ENCODE measurements at places on chromosomes 12 and 14. TPM values are rescaled to one million over a fixed set of nuclear protein-coding genes. Genes with fewer than 3 reads are reported as not detected.

GRCh38 chr12:80016684-80017083 is 81.8 kb upstream of the PPP1R12A start:
- no peak for DNase-seq
- no peaks in the 10 kb centered on the region for H3K27me3 ChIP-seq
- H3K4me1 ChIP-seq = no peaks in the 10 kb centered on the region
- H3K27ac ChIP-seq = no peak overlapping the region
- H3K36me3 ChIP-seq = no peaks in the 10 kb centered on the region

The KRT72 gene
- not detected for polyA plus RNA-seq

- peaks cover 8% of the 10 kb centered on the region for H3K4me1 ChIP-seq
- DNase-seq = no peak
- no peaks in the 10 kb centered on the region for H3K36me3 ChIP-seq
- no peak overlapping the region for H3K4me3 ChIP-seq
Observed at GRCh38 chr12:6065863-6066199, 58.6 kb downstream of the VWF start.

The PAH gene
- polyA plus RNA-seq = not detected

- no peaks in the 10 kb centered on the region for H3K36me3 ChIP-seq
- H3K27me3 ChIP-seq = no peaks in the 10 kb centered on the region
Observed at GRCh38 chr12:21138016-21138415, 7.0 kb downstream of the SLCO1B1 start.

DNA sequence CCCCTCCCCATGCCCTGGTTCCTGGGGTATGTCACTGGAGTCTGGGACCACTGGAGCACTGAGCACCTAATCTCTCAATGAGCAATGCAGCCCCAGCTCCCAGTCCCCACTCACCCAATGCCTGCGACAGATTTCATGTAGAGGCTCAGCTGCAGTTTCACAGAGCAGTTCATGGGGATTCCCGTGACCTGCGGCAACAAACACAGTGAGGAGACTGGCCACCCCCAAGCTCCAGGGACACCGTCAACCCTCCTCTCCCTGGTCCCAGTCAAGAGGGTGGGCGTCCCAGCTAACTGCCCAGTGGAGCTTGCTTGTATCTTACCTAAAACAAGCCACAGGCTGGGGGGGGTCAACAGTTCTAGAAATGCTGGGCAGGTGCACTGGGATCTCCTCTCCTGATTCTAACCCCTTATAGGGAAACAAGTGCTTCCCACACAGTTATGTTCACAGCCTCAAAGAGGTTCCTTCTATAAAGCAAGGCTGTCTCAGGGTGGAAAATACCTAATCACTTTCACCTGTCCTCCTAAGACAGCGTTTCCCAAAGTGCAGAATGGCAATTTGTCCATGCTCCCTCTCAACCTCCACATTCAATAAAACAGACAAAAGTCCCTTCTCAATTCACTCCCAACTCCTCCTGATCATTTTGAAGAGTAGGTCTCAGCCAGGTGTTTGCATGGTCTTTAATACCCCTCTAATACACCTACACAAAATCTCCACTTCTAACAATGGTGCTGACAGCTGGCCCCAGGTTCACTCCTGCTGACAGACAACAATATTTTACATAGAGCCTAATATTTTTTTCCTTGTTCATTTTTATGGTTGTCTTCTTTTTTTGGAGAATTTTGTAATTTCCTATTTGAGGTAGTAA is 68.3 kb downstream of the SCARB1 start:
- no peak overlapping the region for H3K4me3 ChIP-seq
- no peak overlapping the region for H3K27ac ChIP-seq
- peaks cover 41% of the 10 kb centered on the region for H3K36me3 ChIP-seq
- no peak for DNase-seq

The OS9 gene
- polyA plus RNA-seq = 137 TPM

The CISTR gene
- polyA plus RNA-seq = not detected

- no peaks in the 10 kb centered on the region for H3K36me3 ChIP-seq
- H3K4me3 ChIP-seq = no peak overlapping the region
Observed at GRCh38 chr14:64855721-64856528, 23.8 kb downstream of the SPTB start.

The PLEK2 gene
- 20.0 TPM for polyA plus RNA-seq

GRCh38 chr14:79510659-79511058 is 700.6 kb downstream of the DIO2 start:
- no peak overlapping the region for H3K27ac ChIP-seq
- H3K4me3 ChIP-seq = no peak overlapping the region
- H3K27me3 ChIP-seq = no peaks in the 10 kb centered on the region
- no peaks in the 10 kb centered on the region for H3K36me3 ChIP-seq

The TAS2R50 gene
- not detected for polyA plus RNA-seq

DNA sequence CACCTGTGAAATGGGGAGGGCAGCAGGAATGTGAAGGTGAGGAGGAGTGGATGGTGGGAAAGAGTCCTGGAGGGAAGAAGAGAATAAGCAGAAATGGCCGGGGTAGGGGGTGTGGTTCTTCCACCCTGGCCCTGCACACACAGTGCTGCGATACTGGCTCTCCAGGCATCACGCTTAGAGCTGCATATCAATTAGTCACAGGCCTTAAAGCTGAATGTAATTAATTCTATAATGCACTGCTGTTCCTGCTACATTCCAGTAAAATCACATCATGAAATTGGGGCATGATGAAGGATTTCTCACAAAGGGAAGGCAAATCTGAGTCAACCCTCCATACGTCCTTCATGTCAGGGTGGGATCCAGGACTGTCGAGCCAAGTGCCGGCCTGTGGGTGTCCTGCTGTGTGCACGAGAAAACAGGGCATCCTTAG is 566.1 kb downstream of the BCL11B start:
- H3K4me3 ChIP-seq = no peak overlapping the region
- no peak for DNase-seq
- H3K36me3 ChIP-seq = no peaks in the 10 kb centered on the region
- no peaks in the 10 kb centered on the region for H3K4me1 ChIP-seq
- H3K27me3 ChIP-seq = no peaks in the 10 kb centered on the region

DNA sequence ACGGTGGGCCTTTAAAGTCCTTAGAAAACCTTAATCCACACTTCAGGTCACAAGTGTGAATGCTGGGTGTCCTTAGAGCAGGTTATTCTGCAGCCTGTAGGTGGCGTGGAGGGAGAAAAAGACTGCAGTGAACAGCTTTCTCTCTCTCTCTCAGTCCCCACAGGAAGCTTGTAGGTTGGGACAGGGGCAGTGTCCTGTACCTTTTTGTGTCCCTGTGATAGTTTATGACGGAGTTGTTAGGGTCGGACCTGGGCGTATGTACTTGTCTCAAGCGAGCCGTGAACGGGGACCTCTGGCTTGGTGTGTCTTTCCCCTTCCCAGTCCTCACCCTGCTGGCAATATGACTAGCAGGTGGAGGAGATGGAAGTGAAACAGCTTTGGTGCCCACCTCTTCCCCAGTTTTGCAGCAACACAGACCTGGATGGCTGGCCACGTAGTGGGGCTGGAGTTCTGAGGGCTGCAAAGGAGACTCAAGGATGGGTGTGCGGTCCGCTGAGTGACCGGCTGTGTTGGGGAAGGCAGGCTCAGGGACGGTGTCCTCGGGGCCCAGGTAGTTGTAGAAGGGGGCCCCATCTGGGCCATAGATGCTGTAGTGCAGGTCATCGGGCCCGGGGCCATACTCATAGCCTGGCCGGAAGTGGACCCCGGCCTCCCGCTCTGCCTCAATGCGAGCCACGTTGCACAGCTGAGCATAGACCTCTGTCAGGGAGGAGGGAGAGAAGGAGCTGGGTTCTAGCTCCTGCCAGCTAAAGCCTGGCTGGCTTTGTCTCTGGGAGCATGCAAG is 8.9 kb downstream of the ISCA2 start:
- H3K27me3 ChIP-seq = no peaks in the 10 kb centered on the region
- no peak for DNase-seq
- H3K36me3 ChIP-seq = peaks cover 40% of the 10 kb centered on the region
- H3K4me1 ChIP-seq = peaks cover 11% of the 10 kb centered on the region

GRCh38 chr12:63770375-63770774 is 9.3 kb upstream of the RXYLT1 start:
- H3K36me3 ChIP-seq = no peaks in the 10 kb centered on the region
- H3K4me1 ChIP-seq = no peaks in the 10 kb centered on the region
- peaks cover 8% of the 10 kb centered on the region for H3K27me3 ChIP-seq
- no peak overlapping the region for H3K27ac ChIP-seq
- no peak overlapping the region for H3K4me3 ChIP-seq

The CLEC2A gene
- polyA plus RNA-seq = not detected

- H3K27ac ChIP-seq = no peak overlapping the region
- DNase-seq = no peak
- H3K36me3 ChIP-seq = no peaks in the 10 kb centered on the region
- H3K4me3 ChIP-seq = no peak overlapping the region
- H3K27me3 ChIP-seq = no peaks in the 10 kb centered on the region
Observed at GRCh38 chr12:115190010-115190770, 506.2 kb upstream of the TBX3 start.
